HT-29 (cell line): ENCODE measurements at places on chromosomes 5 and 9.

DNA sequence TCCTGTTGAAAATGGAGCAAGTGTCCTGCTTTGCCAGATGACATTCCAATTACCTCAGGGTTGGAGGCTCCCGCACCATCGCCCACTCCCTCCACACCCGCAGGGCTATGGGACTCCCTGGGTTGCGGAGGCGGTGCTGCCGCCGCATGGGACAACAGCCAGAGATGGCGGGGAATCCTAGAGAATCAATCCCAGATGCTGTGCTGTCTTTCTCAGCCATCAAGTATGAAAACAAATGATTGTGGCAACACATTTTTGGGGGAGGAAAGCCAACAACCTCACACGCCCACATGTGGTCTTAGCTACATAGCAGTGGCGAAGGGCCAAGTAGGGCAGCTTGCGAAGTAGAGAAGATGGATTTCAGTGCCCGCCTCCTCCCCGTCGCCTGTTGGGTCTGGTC, 46.7 kb downstream of the IL31RA start:
- no peak for DNase-seq

GRCh38 chr9:1455766-1456165, 405.6 kb downstream of the DMRT2 start:
- no peak for DNase-seq

DNA sequence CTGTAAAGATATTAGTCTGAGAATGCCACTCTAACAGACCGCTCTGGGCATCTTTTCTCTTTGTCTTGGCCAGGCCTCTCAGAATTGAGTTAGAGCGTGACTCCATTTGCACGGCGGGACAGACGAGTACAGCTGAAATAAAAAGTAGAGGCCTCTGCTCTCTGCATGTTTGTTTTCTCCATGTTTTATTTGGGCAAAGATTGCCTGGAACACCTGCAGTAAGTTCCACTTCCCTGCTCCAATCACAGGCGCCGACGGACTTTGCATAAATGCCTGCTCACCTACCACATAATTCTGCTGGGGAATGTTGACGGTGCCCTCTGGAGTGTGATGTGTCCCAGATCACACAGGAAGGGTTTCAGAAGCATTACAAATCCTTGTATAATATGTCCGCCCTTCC, 10.6 kb downstream of the SPOCK1 start:
- no peak for DNase-seq

DNA sequence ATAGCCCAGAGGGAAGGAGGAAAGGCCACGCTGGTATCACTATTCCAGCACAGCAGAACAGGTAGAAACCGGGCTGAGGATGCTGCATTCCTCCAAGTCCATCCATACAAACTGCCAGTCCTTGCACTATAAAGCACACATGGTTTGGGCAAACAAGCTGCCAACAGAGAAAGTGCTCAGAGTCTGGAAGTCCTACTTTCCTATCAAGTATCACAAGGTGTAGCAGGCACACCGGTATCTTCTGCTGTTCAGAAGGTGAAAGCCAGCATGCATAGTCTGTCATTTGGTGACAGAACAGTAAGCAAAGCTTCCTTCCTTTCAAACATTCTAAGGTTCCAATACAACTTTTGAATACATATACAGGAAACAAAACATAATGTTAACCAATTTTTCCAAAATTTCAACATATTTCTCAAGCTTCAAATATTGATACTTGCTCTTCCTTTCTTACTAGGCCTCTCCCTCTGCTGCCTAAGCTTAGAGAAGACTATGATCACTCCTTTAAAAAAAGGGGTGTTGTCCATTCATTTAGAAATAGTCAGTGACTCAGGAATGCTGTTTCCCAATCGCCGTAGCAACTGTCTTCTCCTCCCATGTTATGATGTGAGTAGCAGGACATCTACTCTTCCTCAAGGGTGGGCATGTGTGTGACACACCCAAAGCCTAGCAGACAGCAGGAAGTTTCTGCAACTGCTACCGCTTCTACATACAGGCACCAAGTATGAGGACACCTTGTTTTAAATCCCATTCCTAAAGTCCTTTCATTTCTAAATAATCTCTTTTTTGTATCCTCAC, 14.7 kb downstream of the DIAPH1 start:
- peak; percentile 71 for DNase-seq

DNA sequence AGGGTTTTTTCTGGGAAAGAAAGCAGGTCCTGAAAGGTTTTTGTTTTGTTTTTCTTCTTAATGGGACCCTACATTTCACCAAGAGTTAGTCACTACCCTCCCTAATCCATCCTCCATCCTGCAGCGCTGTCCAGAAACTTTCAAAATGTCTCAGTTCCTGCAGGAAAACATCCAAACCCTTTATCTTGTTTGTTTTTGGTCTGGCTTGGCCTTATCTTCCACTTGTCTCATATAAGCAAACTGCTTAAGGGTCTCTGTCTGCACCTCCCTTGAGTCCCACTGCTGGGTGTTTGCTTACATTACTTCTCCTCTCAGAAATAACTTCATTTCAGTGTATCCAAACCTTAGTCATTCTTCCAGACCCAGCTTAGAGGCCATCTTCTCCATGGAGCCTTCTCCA, 11.0 kb upstream of the TRAF1 start:
- no peak for DNase-seq

DNA sequence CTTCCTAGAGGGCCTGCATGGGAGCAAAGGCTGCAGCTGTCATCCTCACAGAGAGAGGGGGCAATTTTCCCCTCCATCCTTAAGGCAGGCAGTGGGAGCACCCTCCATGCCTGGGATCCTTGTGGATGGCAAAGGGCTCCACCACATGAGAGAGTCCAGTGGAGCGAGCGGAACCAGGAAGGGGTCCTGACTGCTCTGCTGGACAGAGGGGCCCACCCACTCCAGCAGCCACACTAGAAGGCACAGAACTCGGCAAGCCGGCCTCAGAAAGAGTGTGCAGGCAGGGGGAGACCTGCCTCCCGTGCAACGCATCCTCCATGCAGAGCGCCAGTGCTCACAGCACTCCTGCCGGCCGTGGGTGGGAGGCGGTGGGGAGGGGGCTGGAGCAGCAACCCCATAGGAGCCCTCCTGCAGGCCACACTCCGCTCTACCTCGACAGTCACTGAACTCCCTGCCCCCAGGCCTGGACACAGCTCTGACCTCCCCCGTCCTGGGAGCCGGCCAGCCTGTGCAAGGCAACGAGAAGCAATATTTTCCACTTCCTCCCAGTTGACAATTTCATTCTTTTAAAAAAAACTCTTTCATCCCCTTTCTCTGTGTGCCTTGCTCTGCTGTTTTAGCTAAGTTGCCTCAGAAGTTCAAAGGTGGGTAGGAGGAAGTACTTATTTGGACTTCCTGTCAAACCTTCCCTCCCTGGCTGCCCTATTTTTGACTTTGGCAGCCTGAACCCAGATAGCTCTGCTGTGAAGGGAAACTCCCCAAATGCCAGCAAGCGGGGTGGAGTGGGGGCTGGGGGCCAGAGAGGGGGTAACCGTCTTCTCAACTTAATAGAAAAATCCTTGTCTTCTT, 5.3 kb upstream of the LCP2 start:
- DNase-seq, result no peak

GRCh38 chr9:98890256-98890655, 53.5 kb upstream of the COL15A1 start:
- no peak for DNase-seq

DNA sequence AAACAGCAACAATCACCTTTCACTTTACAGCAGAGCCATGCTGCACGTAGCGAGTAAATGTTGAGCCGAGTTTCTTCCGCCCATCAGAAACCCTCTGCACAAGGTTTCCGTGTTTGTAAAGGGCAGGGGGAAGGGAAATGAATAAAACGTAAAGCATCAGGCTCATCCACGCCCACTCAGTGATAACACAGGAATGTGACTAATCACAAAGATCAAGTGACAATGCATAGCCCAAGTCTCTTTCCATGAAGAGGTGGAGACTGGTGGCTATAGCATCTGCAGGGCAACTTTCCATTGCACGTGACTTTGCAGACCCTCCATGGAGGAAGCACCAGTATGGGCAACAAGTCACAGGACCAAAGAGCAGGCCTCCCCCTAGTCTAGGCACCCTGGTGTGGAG, 56.6 kb downstream of the CAMSAP1 start:
- no peak for DNase-seq

- no peak for DNase-seq
Observed at GRCh38 chr5:36026706-36027465, 35.7 kb upstream of the UGT3A1 start.

DNA sequence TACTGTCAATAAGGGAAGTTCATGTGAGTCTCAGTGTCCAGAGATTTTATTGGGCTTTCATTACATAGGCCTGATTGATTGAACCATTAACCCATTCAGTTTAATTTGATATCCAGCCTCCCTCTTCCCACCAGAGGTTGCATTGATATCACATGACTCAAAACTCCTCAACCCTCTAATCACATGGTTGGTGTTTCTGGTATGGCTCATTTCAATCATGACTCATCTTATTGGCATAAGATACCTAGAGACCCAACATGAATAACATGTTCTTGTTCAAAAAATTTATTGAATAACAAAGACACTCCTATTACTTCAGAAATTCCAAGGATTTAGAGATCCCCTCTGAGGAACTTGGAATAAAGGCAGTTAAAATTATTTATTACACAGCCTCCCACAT, 982.2 kb downstream of the TLE1 start:
- no peak for DNase-seq
